ENCODE measurements at places on chromosomes 7 and 10. TPM values are rescaled to one million over a fixed set of nuclear protein-coding genes. Genes with fewer than 3 reads are reported as not detected.

DNA sequence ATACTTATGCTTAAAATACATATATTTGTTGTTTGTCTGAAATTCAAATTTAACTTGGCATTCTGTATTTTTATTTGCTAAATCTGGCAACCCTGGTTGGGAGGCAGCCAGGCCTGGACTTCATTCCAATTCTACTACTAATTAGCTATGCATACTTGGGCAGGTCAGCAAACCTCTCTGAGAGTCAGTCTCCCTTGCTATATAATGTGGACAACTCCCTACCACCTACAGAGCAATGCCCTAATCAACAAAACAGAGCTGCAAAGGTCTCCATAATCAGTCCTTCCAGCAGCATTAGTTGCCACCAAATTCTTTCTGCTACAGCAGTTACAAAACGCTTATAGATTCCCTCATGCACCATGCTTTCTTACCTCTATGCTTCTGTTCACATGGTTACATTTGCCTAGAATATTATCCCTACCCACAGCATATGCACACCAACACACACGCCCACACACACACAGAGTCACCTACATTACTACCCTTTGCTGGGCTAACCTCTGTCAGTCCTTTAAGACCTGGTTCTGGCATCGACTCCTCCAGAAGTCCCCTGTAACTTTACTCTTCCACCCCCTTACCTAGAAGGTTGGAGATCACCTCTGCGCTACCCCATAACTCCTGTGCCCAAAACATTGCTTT, 188.7 kb downstream of the FGFR2 start:
- DNase-seq: no peak

DNA sequence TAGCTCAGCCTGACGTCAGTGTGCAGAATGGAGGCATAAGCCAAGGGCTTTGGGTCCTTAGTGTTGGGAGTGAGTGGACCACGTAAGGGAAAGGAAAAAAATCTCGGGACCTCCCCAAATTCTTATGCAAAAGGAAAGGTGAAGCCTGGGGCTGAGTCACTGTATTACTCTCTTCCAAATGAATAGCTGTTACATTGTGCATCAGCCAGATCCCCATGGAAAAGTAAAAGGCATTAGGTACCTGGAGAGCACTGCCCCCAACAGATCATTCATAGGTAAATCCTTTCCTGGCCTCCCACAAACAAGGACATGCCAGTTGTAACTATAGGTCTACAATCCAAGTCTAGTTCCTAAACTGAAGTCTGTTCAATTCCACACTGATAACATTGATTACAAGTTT, 170.5 kb downstream of the C1GALT1 start:
- DNase-seq: no peak

DNA sequence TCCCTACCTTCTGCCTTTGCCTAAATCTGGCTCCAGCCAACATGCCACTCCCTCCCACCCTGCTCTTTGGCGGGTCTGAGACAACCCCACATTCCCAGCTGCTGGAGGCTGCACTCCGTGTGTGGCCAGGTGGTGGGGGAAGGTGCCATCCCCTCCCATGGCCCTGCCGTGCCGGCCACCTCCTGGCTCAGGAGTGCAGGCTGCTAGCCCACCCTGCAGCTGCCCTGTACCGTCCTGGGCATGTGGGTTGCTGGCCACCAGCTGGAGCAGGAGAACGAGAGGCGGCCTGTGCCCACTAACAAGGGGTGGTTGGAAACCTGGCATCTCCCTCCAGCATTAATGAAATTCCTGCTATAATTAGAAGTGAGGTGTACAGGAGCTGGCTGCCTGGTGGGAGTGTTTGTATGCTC, 97.6 kb downstream of the ZMIZ1 start:
- DNase-seq: no peak

- DNase-seq: peak; percentile 39
Measured at GRCh38 chr7:86961686-86962085, 97.8 kb downstream of the ELAPOR2 start.

CLRN3 gene
- total RNA-seq: not detected

KCNH2 gene
- 6.2 TPM for total RNA-seq

CYP2E1 gene
- total RNA-seq: 0.50 TPM

RTKN2 gene
- total RNA-seq: 0.51 TPM

ABCB4 gene
- 0.26 TPM for total RNA-seq

DNA sequence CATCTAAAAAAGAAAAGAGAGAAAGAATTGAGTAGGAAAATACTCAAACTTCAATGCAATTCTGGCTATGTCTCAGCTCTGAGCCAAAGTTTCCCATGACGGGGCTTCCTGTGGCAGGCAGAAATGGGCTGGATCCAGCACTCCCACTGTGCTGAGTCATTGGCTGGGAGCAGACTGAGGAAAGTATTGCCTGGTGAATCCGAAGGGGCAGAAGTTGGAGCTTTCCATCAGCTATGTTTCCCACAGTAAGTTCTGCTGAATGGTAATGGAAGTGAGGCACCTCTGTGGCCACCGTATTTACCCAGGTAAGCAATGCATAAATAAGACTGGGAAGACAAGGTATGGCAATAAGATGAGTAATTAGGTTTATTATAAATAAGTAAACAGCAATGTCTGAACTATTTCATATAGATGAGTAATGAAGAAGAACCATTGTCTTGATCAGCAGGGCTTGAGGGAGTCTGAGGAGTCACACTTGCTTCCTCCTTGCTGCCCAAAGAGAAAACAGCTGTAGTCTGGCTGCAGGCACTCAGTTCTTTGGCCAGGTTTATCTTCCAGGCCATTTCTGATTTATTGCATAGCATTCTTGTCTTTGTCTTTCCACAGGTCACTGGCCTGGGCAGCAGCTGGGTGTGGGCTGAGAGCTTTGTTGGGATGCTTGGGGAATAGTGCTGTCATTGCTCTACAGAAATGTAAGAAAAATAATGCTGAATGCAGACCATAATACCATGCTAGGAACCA, 255.3 kb downstream of the DNAJB9 start:
- DNase-seq: peak; percentile 66

- no peak for DNase-seq
Measured at GRCh38 chr7:142401951-142402350, 144.1 kb upstream of the PRSS58 start.

ADARB2 gene
- total RNA-seq: not detected

GPNMB gene
- 177 TPM for total RNA-seq

SLC16A9 gene
- 0.26 TPM for total RNA-seq

ACTR3C gene
- total RNA-seq: 0.50 TPM

- no peak for DNase-seq
Measured at GRCh38 chr7:29271319-29271658, 76.7 kb downstream of the CHN2 start.

DNA sequence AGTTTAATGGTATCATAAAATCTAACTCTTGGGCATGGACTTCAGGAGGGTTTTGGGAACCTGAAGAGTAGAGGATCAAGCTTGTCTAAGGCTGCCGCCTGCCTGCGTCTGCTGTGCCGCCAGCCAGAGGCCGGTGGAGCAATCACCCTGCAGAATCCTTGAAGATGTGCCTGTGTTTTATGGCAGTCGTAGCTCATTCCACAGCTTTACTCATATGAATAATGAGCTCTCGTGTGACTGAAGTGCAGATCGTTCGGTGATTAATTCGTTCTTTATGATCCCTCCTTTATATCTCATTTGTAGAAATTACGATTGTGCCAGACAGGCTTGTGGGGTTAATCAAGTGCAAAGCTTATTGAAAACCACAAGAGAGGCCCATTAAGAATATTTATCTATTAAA, 100.8 kb downstream of the ACTR3B start:
- no peak for DNase-seq
